ENCODE measurements at places on chromosomes 4 and X.

DNA sequence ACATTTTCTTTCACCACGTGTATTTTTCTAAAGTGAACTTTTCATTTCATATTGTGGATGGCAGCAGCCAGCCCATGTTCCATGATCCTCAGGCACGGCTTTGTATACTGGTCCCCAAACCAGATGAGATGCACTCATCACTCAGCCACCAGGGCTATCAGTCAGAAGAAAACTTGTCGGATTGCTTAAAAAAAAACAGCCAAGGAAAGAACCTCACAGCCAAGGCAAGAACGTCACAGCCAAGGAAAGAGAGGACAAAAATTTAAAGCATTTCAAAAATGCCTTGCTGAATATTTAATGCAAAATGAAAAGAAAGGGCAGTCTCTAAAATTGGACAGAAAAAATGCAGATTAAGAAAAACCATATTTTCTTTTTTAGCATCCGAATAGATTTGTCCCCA, 333.3 kb downstream of the PDGFC start:
- no peak for DNase-seq

DNA sequence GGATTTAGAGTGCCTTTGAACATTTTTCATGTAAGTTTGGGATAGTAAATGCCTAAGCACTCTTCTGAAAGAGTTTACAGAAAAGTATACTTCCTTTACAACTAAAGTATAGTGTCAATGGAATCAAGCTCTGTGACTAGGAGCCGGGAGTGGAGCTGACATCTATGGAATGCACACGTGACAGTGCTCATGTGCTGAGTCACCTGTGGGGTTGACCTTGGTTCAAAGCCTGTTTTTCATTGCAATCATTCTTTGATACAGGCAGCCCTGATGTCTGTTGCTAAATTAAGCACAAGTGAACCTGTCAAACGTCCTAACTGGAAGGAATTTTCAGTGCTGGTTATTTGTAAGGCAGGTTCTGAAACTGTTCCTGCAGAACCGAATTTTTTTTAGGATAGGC, 82.5 kb downstream of the GPAT3 start:
- DNase-seq: no peak

GRCh38 chr4:79585834-79586233, 177.8 kb upstream of the GK2 start:
- DNase-seq: no peak

- no peak for DNase-seq
These were observed 23.1 kb downstream of the AIMP1 start for GRCh38 chr4:106339431-106339830.

DNA sequence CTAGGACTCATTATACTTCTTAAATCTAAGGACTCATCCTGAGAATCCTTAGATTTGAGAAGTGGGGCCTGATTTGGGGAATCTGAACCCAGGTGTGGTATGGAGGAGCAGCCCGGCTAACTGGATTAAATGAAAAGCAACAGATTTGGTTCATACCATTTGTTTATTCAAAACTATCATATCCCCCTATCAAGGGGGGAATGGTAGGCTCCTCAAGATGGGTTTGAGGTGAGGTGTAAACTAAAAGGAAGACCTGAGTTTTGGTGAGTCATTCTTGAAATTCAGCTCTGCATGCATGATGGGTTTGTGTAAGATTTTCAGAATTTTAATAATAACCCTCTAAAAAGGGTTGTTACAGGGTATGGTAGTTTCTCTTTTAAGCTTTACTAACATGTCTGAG, 53.4 kb downstream of the CASP6 start:
- DNase-seq: no peak

GRCh38 chr4:16685536-16685935, 212.9 kb downstream of the LDB2 start:
- DNase-seq: no peak

GRCh38 chr4:42638321-42638720, 18.6 kb downstream of the ATP8A1 start:
- DNase-seq: no peak

GRCh38 chr4:56723201-56723605, 42.1 kb upstream of the HOPX start:
- no peak for DNase-seq

- DNase-seq: no peak
These were observed 1.1 kb upstream of the PCDH19 start for GRCh38 chrX:100410901-100411801.

Data from activated T-helper 1 cell treated with anti-CD3 and anti-CD28 coated beads, Interleukin-2, amount 50 U/mL, for 16 hours (primary cell).